ENCODE measurements at places on chromosomes 2 and 18.

- peak overlapping the region; percentile 74 for H3K4me3 ChIP-seq
- H3K4me1 ChIP-seq: peaks cover 42% of the 10 kb centered on the region
- H3K27me3 ChIP-seq: peaks cover 10% of the 10 kb centered on the region
- no peaks in the 10 kb centered on the region for H3K36me3 ChIP-seq
Observed at GRCh38 chr18:78813936-78814710, 165.5 kb upstream of the SALL3 start.

DNA sequence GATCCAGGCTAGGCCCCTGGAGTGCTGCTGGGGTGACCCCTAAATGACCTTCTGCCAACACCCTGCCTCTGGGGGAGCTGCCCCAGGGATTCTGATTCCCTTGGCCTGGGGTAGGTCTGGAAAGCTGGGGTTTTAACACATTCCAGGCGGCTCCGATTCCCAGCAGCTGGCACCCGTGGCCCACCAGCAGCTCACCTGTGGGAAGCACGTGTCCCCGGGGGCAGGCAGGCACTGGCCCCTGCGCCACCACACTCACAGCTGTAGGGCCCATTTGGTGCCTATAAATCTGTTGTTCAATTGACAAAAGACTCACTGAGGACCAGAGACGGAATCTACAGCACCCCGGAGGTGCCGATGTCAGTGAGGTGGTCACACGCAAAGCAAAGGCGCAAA, 4.1 kb upstream of the KLHL30 start:
- H3K4me3 ChIP-seq: no peak overlapping the region
- H3K27me3 ChIP-seq: peaks cover 4% of the 10 kb centered on the region
- no peak for DNase-seq
- peaks cover 34% of the 10 kb centered on the region for H3K4me1 ChIP-seq
- H3K36me3 ChIP-seq: no peaks in the 10 kb centered on the region

- H3K27ac ChIP-seq: no peak overlapping the region
- DNase-seq: no peak
- no peaks in the 10 kb centered on the region for H3K36me3 ChIP-seq
- peaks cover 23% of the 10 kb centered on the region for H3K4me1 ChIP-seq
Observed at GRCh38 chr2:158828378-158829164, 33.5 kb downstream of the DAPL1 start.

DNA sequence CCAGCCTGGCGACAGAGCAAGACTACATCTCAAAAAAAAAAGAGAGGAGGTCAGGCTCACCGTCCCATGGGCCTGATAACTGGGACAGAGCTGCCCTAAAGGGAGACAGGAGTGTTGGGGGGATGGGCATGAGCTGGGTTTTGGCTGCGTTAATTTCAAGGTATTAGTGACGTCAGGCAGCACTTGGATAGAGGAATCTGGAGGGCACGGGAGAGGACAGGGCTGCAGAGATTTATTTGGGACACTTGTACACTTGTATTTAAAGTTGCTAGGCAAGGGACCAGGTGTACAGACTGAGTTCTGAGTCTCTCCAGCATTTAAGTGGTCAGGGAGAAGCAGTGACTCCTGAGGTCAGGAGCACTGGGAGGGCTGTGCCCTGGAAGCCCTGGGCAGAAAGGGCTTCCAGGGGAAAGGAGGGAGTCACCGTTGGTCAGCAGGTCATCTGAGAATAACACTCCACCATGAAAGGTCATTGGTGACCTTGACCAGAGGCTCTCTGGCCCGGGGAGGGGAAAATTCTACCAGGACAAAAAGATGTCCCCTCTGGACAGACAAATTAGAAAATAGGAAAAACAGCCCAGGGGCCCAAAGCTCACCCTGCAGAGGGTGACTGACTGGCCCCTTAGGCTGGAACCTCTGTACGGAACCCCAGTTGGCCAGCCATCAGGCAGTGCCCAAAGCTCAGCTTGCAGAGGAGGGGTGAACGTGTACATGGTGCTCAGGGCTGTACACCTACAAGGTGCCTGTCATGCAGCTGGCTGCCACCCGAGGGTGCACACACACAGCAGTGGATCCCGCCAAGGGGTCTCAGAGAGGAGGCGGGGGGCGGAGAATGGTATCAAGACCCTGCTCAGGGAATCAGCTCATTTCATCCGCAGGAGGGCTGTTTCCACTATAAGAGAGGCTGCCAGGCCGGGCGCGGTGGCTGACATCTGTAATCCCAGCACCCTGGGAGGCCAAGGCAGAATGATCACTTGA, 23.0 kb upstream of the CNNM3 start:
- DNase-seq: no peak
- H3K27me3 ChIP-seq: peaks cover 5% of the 10 kb centered on the region
- no peak overlapping the region for H3K4me3 ChIP-seq
- H3K4me1 ChIP-seq: peaks cover 35% of the 10 kb centered on the region

DNA sequence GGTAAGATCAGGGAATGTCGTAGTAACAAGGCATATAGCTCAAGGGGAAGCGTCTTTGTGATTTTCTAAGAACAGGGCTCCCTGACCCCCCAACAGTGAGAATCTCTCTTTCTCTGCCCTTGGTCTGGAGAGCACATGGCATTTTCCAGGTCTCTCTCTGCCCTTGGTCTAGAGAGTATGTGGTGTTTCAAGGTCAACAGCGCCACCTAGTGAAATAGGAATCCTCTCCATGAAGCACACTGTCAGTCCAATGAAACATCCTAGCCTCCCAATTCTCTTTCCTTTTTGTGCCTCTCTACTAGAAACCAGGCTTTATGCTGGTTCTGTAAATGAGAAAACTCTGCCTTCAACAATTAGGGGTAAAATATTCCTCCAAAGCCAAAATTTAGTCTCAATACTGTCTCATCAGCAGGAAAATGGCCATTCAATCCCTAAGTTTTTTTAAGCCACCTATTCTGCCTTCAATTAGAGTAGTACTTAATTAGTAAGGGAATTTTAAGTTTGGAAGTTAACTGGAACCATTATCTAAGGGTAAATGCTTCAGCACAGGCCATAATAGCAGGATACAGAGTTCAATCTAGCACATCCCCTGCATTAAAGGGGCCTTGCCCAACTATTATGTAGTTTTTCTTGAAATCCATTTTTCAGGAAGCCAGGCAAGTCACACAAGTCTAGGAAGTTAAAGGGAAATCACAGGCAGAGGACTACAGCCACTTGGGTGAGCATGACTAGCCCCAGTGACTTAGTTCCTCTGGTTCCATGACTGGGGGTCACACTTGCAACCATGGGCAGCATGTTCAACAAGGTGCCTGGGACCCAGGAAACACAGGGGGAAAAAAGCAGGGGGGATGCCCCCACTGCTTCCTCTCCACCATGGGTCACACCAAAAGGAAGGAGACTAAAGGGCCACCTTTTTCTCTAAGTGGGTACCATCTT, 12.4 kb downstream of the DYM start:
- peak; percentile 40 for DNase-seq
- H3K36me3 ChIP-seq: peaks cover 62% of the 10 kb centered on the region
- no peaks in the 10 kb centered on the region for H3K27me3 ChIP-seq

DNA sequence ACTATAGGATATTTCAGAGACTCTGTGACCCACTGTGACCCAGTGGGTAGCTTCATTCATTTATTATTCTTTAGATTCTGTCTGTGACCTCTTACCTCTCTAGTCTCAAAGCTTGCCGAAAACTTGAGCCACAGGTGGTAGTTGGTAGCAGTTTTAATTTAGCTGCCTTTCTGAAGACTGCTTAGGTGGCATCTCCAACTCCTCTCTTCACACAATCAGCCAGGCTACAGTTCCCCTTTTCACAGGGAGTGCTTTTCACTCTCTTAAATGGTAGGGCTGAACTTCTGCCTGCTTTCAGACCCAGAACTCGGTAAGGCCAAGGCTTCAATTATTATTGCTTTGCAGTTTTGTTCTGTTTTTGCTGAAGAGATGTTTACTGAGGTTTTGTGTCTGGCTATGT, 349.6 kb downstream of the ARL6IP6 start:
- H3K27ac ChIP-seq: no peak overlapping the region
- H3K27me3 ChIP-seq: no peaks in the 10 kb centered on the region

GRCh38 chr18:48399303-48400075, 9.7 kb downstream of the ZBTB7C start:
- H3K27me3 ChIP-seq: peaks cover 12% of the 10 kb centered on the region
- no peaks in the 10 kb centered on the region for H3K36me3 ChIP-seq
- no peak overlapping the region for H3K27ac ChIP-seq
- H3K4me1 ChIP-seq: peaks cover 52% of the 10 kb centered on the region

GRCh38 chr2:121722479-121722878, 14.2 kb downstream of the NIFK start:
- no peak overlapping the region for H3K27ac ChIP-seq
- peaks cover 5% of the 10 kb centered on the region for H3K27me3 ChIP-seq
- H3K4me1 ChIP-seq: no peaks in the 10 kb centered on the region
- DNase-seq: no peak
- H3K36me3 ChIP-seq: peaks cover 8% of the 10 kb centered on the region

DNA sequence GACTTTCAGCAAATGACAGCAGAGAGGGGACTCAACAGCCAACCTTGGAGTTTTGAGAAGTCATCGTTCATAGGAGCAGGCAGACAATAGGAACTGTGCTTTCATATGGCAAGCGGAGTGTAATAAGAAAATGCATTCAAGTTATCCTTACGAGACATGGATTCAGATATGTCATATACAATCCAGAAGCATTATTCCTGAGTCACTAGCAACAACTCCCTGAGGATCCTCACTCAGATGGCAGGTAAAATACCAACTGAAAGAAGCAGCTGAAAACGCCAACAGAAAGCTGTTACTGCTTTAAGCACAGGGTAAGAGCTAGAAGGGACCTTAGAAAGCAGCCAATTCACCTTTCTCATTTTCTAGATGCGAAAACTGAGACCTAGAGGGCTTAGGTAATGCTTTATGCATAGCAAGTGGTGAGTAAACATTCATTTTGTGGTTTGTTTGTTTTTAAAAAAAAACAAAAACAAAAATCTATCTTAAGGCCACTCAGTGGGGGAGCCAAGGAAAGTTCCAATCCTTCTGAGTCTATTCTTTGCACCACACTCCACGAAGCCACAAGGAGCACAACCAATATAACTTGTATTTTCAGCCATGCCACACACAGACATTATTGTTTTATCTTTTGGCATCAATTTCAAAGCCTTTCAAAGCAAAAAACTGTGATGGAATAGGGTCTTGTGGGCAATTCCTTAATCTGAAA, 89.1 kb upstream of the RIOK3 start:
- H3K4me3 ChIP-seq: no peak overlapping the region
- peaks cover 17% of the 10 kb centered on the region for H3K36me3 ChIP-seq
- DNase-seq: no peak
- no peaks in the 10 kb centered on the region for H3K27me3 ChIP-seq
- peak overlapping the region; percentile 86 for H3K27ac ChIP-seq

GRCh38 chr2:102660070-102660469, 40.7 kb downstream of the SLC9A2 start:
- no peak overlapping the region for H3K27ac ChIP-seq
- no peaks in the 10 kb centered on the region for H3K27me3 ChIP-seq
- H3K4me1 ChIP-seq: no peaks in the 10 kb centered on the region
- DNase-seq: no peak
- no peak overlapping the region for H3K4me3 ChIP-seq

DNA sequence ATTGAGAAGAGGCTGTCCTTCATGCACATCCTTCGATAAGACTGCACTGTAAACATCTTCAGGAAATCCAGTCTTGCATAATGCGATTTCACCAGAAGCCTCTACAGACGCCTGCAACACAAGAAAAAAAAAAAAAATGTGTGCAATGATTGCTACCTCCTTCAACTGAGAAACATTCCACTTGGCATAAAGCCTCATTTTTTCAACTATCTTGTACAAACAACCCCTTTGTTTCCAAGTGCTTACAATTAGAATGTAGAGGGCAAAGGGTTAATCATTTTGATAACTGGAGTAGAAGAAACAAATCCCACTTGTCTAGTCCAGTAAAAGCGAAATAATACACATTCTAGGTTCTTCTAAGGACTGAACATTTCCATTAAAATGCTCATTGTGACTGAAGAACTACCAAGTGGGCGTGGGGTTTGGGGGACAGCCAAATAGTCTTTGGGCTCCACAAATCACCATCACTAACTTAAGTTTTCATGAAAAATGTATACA, 29.2 kb downstream of the CDH2 start:
- no peak for DNase-seq
- H3K4me1 ChIP-seq: peaks cover 49% of the 10 kb centered on the region
- H3K36me3 ChIP-seq: peaks cover 39% of the 10 kb centered on the region
- H3K27ac ChIP-seq: no peak overlapping the region

- no peaks in the 10 kb centered on the region for H3K36me3 ChIP-seq
- no peak overlapping the region for H3K4me3 ChIP-seq
- DNase-seq: no peak
Observed at GRCh38 chr2:151395509-151396374, 14.0 kb upstream of the RIF1 start.

- H3K27me3 ChIP-seq: no peaks in the 10 kb centered on the region
- H3K4me1 ChIP-seq: no peaks in the 10 kb centered on the region
- no peak overlapping the region for H3K27ac ChIP-seq
Observed at GRCh38 chr18:3916082-3916481, 466.1 kb downstream of the TGIF1 start.

DNA sequence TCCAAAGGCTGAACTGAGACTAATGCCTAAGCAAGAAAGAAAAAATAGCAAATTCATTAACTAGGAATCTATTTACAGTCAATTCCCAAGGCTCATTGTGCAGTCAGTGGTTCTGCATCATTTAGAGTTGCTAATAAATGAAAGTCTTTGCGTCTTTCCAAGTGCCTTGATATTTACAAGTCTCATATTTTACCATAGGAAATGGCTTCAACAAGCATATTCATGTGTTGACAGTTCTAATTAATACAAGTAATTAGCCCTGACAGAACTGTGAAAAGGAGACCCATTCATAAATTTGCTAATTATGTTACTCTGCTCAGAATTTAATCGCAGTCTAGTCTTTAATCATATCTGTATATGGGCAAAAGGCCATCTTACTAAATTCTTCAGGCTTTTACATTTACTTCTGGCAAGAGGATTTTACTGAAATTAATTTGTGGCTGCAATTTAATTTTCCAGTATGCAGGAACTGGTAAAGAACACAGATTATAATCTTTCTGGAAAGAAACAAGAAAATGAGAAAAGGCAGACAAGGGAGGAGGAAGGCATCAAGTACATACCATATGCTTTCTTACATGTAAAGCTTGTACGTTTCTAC, 126.4 kb downstream of the RHBDD1 start:
- no peaks in the 10 kb centered on the region for H3K4me1 ChIP-seq
- DNase-seq: no peak
- H3K36me3 ChIP-seq: peaks cover 19% of the 10 kb centered on the region
- no peak overlapping the region for H3K27ac ChIP-seq
- no peak overlapping the region for H3K4me3 ChIP-seq
- H3K27me3 ChIP-seq: no peaks in the 10 kb centered on the region

- no peak overlapping the region for H3K27ac ChIP-seq
- DNase-seq: no peak
- no peak overlapping the region for H3K4me3 ChIP-seq
- no peaks in the 10 kb centered on the region for H3K27me3 ChIP-seq
Observed at GRCh38 chr18:27270508-27270907, 85.4 kb upstream of the CHST9 start.

- H3K4me3 ChIP-seq: peak overlapping the region; percentile 92
- H3K4me1 ChIP-seq: peaks cover 19% of the 10 kb centered on the region
- H3K27me3 ChIP-seq: peaks cover 63% of the 10 kb centered on the region
- H3K27ac ChIP-seq: no peak overlapping the region
- peak; percentile 39 for DNase-seq
Observed at GRCh38 chr18:59140302-59140885, 710 bp downstream of the SEC11C start.

- peaks cover 2% of the 10 kb centered on the region for H3K27me3 ChIP-seq
- no peak overlapping the region for H3K4me3 ChIP-seq
- peaks cover 22% of the 10 kb centered on the region for H3K36me3 ChIP-seq
- DNase-seq: no peak
- H3K27ac ChIP-seq: no peak overlapping the region
- H3K4me1 ChIP-seq: no peaks in the 10 kb centered on the region
Observed at GRCh38 chr2:144718376-144718775, 198.5 kb upstream of the ZEB2 start.

GRCh38 chr2:25145803-25146202, 22.6 kb downstream of the POMC start:
- no peaks in the 10 kb centered on the region for H3K27me3 ChIP-seq
- peaks cover 38% of the 10 kb centered on the region for H3K36me3 ChIP-seq
- H3K4me1 ChIP-seq: no peaks in the 10 kb centered on the region
- no peak for DNase-seq
- no peak overlapping the region for H3K27ac ChIP-seq
